ENCODE measurements at places on chromosomes 6 and 20.

GRCh38 chr6:34610819-34611477, 54.8 kb upstream of the SPDEF start:
- no peak for DNase-seq

GRCh38 chr6:157649311-157650260, 173.5 kb upstream of the SNX9 start:
- DNase-seq: no peak

GRCh38 chr20:31870726-31871617, 538 bp downstream of the TTLL9 start:
- no peak for DNase-seq

GRCh38 chr6:51360287-51360686, 541.6 kb downstream of the TFAP2B start:
- DNase-seq: no peak

- DNase-seq: no peak
Observed at GRCh38 chr20:2643708-2644107, 8.7 kb upstream of the NOP56 start.

- DNase-seq: no peak
Observed at GRCh38 chr6:31007694-31008093, 2.6 kb upstream of the MUC22 start.

GRCh38 chr6:118611334-118611733, 40.1 kb downstream of the CEP85L start:
- DNase-seq: no peak

DNA sequence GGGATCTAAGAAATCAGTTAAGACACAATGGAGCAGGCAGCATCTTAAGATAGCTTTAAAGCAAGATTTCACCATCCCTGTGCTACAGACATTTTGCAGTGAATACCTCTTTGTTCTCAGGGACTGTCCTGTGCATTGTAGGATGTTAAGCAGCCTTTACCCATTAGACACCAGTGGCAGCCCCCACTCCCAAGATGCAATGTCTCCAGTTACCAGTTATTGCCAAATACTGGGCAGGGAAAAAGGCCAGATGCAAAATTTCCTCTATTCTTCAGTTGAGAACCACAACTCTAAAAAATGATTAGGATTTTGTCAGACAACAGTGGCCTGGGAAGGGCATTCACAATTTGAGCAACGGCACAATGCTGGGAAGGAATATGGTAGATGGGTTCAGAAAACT, 6.1 kb downstream of the FBXO5 start:
- no peak for DNase-seq

DNA sequence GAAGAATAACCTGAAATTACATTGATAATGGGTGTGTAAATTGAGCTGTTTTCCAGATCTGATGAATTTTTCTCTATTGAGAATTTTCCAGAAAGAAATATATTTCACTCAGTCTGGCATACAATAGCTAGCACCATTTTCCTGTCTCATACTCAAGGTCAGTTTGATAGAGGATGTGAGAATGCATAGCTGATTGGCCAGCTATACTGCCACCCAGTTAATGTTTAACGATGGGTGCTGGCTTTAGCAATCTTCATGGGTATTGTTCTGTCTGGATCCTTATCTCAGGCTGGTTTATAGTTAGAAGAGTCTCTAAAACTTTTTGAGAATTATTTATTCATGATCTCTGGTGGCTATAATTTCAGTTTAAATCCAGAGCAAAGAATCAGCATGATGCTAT, 147.4 kb downstream of the HDGFL1 start:
- no peak for DNase-seq

DNA sequence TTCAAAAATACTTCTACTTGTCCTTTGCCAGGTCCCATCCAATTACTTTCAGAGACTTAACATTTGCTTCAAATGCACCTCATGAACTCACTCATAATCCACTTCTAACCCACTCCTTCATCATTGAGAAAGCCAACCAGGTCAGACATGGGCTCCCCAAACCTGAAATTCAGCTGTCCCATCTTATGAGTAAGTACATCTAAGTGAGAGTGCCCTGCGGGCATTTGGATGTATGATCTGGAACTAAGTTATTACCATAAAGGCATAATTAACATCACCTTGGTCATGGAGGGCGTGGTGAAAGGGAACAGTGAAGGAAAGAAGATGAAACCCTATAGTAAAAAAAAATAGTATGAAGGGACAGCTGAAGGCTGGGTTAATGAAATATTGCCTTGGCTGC, 896.8 kb downstream of the C6orf118 start:
- DNase-seq: no peak

- DNase-seq: no peak
Observed at GRCh38 chr6:75291331-75291730, 6.7 kb upstream of the TMEM30A start.

DNA sequence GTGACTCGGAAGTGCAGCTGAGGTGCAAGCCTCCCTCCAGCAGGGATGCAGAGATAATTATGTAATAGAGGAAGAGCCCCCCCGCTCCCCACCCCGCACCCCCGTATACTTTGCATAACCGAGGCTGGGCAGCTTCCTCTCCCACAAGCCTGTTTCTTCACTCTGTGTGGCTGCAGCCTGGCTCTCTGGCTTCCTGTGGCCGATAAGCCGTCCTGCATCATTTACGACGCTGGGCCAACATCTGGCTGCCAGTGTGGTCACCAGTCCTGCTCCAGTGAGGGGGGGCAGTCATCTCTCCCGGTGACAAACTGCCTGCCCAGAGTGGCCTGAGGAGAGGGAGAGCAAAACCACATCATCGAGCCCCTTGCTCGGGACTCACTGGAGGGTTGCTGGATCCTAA, 59.2 kb downstream of the RBM38 start:
- DNase-seq: peak; percentile 85

DNA sequence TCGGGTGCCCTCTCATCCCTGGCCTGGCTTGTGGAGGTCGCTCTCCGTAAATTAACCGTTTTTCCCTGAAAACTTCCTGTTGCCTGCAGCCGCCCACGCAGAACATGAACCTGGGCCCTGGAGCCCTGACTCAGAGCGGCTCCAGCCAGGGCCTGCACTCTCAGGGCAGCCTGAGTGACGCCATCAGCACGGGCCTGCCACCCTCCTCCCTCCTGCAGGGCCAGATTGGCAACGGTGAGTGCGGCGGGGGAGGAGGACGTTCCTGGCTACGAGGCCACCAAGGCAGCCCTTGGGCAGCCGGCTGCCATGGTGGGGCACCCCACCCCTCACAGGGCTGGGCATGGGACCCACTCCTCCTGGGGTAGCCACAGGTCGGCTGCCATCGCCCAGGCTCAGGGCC, 17.8 kb downstream of the SS18L1 start:
- DNase-seq: no peak

- no peak for DNase-seq
Observed at GRCh38 chr6:124793398-124793797, 168.8 kb upstream of the RNF217 start.

- DNase-seq: no peak
Observed at GRCh38 chr6:49342410-49342809, 120.6 kb downstream of the MMUT start.

GRCh38 chr6:15516378-15516777, 146.4 kb downstream of the DTNBP1 start:
- DNase-seq: no peak

DNA sequence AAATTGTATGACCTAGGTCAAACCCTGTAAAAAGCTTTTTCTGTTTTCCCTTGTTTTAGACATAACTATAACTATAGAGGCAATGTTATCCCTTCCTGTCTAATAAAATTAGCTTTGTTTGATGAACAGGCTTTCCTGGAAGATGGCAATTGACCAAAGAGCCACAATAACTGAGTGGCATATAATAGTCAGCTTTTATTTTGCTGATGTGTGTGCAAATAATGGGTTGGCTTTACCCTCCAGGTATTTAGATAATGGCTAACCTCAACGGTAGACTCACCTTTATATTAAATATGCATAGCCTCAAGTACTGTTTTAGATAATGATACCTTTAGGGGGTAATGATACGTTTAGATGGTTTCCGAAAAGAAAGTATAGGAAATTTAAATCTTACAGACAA, 15.0 kb downstream of the TBXT start:
- DNase-seq: no peak

DNA sequence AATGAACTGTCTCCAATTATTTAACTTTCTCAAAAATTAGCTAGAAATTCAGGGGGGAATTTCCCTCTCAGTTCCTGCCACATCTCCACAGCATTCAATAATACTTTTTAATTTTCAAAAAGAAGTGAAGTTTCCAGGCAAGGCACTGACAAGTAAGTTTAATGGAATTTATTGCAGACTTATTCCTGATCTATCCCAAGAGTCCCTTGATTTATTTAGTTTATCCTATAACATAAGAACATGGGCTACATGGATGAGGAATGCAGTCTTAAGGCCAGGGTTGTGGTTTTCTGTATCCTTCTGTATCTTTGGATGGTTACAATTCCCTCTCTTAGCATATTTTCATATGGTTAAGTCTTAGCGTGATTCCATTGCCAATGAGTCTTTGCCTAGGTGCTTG, 126.5 kb downstream of the TSHZ2 start:
- DNase-seq: no peak

GRCh38 chr6:684831-685636, 7.9 kb downstream of the EXOC2 start:
- no peak for DNase-seq

- no peak for DNase-seq
Observed at GRCh38 chr20:16013631-16014030, 559.6 kb downstream of the KIF16B start.

- DNase-seq: no peak
Observed at GRCh38 chr6:27816906-27817305, 95.3 kb downstream of the OR2B2 start.

DNA sequence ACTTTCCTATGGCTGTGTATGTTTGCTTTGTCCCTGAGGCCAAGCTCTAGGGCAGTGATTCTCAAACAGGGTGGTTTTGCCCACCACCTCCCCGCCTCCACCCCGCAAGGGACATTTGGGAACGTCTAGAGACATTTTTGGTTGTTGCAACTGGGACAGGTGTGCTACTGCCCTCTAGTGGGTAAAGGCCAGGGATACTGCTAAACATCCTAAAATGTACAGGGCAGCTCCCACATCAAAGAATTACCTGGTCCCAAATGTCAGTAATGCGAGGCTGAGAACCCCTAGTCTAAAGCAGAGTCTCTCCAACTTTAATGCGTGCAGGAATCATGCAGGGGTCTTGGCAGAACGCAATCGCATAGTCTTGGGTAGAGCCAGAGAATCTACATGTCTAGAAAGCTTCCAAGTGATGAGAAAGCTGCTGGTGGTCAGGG, 5.1 kb downstream of the KCNS1 start:
- peak; percentile 27 for DNase-seq

GRCh38 chr6:140909156-140909555, 1223.6 kb upstream of the GJE1 start:
- no peak for DNase-seq

DNA sequence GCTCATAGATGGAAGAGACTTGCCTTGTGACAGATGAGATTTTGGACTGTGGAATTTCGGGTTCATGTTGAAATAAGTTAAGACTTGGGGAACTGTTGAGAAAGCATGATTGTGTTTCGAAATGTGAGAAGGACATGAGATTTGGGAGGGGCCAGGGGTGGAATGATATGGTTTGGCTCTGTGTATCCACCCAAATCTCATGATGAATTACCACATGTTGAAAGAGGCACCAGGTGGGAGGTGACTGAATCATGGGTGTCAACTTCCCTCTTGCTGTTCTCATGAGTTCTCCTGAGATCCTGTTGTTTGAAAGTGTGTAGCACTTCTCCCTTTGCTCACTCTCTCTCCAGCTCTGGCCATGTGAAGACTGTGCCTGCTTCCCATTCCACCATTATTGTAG, 17.9 kb downstream of the AHI1 start:
- DNase-seq: no peak

DNA sequence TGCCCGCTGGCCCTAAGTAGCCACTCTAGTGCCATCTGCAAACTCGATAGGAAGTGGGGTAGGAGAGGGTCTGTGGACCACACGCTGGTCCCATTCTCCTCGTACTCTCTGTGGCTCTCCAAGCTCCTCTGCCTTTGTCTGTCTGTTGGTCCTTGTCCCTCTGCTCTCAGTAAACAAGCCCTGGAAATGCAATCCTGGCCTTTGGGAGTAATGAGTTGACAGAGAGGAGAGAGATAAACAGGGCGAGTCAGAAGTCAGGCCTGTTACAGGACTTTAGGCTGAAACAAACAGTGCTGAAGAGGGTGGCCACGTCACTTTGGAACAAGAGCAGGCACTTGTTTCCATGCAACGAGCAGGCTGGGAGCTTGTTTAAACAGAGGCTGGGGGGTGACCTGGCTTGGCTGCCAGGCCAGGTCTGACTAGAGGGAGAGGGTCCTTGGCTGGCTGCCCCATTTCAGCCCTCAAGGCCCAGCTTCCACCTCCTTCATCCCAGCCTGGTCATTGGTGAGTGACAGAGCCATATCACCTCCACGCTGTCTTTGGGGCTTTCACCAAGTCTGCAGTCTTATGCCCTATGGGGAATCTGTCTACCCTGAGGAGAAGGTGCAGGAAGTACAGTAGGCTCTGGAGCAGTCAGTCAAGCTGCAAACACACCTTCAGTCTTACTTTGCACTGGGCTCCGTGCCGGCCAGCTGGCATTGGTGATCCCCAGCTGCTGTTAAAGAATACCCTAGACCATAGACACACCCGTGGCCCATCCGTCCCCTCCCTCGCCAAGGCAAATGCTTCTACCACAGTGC, 22.6 kb downstream of the FOXP4 start:
- DNase-seq: no peak

DNA sequence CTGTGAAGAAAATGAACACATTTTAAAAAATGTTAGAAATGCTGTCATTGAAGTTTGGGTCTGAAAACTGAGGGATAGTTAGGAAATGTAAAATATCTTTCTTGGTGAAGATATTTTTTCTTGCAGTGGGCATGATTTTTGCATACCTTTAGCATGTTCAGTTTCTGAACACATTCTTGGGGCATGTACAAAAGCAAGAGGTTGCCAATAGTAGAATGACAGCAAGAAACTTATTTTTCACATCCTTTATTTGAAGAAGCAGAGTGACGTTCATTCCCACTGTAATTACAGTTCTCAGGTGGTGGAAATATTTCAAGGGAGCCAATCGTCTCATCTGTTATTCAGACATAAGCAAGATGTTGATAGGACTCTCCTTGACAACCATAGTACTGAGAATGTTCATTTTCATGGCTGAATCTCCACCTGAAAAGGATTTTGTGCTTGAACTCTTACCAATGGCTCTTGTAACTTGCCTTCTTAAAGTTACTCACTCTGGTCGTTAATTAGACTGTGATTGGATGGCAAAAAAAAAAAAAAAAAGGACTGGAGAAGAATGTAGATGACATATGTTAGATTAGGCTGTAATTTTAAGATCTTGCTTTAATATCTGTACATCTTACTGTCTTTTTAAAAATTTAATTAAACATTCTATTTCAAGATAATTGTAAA, 74.4 kb downstream of the DOK5 start:
- no peak for DNase-seq

DNA sequence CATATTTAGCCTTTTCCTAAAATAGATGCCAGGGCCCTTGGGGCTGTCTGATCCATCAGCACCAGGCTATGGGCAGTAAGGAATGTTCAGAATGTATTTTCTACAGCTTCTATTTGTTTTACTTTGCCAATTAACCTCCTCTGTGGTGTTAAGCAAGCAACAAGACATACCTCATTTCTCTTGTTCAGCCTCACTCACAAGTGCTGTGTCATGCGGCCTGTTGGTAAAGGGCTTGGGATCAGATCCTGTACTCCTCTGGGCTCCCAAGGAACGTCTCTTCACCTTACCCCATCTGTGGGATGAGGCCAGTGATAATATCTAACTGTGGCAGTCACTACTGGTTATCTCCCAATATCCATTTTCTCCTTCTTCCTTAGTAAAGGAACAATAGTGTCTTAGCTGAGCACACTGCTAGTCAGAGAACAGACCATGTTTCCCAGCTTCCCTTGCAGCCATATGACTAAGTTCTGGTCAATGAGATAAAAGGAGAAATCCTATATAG, 7.0 kb upstream of the DSTN start:
- DNase-seq: no peak
